ENCODE measurements at places on chromosomes 6 and 20. TPM values are rescaled to one million over a fixed set of nuclear protein-coding genes. Genes with fewer than 3 reads are reported as not detected.

DNA sequence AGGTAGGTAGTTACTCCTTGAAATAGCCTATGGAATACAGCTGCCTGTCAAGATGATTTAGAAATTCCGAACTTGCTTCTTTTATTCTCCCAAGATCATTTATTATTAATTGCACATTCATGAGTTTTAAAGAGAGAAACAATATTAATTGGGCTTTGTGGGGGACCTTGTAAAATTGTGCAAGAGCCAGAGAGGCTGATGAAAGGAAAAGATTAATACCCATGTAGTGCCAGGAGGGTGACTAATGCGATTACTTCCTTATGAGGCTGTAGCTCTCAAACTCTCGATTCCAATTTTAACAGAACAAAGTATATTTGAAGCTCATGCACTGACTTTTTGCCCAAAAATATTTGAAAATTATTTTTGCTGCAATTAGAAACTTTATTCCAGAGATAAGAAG is 423.8 kb upstream of the ID4 start:
- H3K27ac ChIP-seq, result no peak overlapping the region
- peak; percentile 65 for DNase-seq
- H3K27me3 ChIP-seq, result no peaks in the 10 kb centered on the region
- H3K4me3 ChIP-seq, result no peak overlapping the region
- H3K4me1 ChIP-seq, result peaks cover 16% of the 10 kb centered on the region

DNA sequence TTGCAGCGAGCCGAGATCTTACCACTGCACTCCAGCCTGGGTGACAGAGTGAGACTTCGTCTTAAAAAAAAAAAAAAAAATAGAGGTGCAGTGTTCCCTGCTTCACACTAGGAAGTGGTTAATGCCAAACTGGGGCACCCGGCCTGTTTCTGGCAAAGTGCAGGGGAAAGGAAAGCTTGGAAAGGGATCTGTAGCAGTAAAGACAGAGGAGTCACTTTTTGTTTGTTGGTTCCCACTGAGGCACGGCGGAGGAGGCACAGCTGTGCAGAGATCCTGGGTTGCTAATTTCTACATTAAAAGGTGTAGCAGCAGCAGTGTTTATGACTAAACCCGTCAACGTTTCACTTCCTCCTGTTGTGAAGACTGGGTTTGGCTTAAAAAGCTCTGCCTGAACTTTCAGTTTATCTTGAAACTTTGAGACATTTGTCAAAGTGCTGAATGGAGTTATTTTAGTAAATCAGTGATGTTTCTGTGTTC is 125.6 kb downstream of the CARMIL1 start:
- H3K27ac ChIP-seq, result no peak overlapping the region
- H3K4me1 ChIP-seq, result no peaks in the 10 kb centered on the region
- H3K36me3 ChIP-seq, result peaks cover 4% of the 10 kb centered on the region

GRCh38 chr6:41536795-41537758 is 9.1 kb upstream of the FOXP4 start:
- no peaks in the 10 kb centered on the region for H3K27me3 ChIP-seq
- no peak overlapping the region for H3K27ac ChIP-seq
- peaks cover 13% of the 10 kb centered on the region for H3K36me3 ChIP-seq
- peak overlapping the region; percentile 56 for H3K4me3 ChIP-seq

The HMGCLL1 gene
- total RNA-seq, result 0.17 TPM

- peaks cover 6% of the 10 kb centered on the region for H3K4me1 ChIP-seq
- H3K27me3 ChIP-seq, result no peaks in the 10 kb centered on the region
- peaks cover 13% of the 10 kb centered on the region for H3K36me3 ChIP-seq
- H3K4me3 ChIP-seq, result no peak overlapping the region
- no peak for DNase-seq
Measured at GRCh38 chr6:7324520-7324919, 11.5 kb upstream of the SSR1 start.

The C20orf202 gene
- not detected for total RNA-seq

DNA sequence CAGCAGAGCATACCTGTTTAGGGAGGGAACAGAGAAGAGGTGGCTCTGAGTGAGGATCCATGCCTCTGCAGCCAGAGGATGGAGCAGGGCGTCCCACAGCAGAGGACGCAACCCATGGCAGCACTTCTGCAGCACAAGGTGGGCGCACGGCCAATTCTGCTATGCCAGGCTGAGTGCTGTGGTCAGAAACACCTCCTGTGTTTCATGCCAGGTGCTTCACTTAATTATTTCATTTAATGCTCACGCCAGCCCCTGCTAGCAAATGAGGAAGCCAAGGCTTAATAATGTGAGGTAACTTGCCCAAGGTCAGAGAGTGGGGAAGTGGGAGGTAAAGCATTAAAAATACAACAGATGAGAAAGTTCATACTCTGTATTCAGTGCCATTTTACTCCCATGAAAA is 68.5 kb upstream of the PTGIS start:
- H3K27me3 ChIP-seq, result no peaks in the 10 kb centered on the region
- peaks cover 85% of the 10 kb centered on the region for H3K36me3 ChIP-seq
- no peak for DNase-seq

The MRS2 gene
- total RNA-seq, result 21.2 TPM

- H3K4me1 ChIP-seq, result peaks cover 16% of the 10 kb centered on the region
- no peak for DNase-seq
- peaks cover 26% of the 10 kb centered on the region for H3K36me3 ChIP-seq
- H3K27me3 ChIP-seq, result no peaks in the 10 kb centered on the region
- no peak overlapping the region for H3K27ac ChIP-seq
Measured at GRCh38 chr6:163501026-163501425, 86.5 kb downstream of the QKI start.

DNA sequence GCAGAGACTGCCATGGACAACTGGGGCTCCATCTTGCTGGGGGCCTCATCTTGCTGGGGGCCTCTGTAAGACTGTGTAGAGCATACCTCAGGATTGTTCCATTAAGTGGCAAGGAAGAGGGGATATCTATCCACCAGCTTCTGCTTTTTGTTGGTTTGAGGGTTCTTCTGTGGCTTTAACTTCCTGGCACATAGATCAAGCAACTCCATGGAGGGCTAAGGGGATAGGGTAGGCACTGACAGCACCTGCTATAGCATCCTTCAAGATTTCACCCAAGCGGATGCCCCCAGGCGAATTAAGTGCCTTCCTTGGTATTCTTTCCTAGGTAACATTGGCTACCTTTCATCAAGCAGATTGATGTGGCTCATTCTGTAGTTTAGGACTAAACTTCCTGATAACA is 3.8 kb upstream of the LRRN4 start:
- DNase-seq, result no peak
- H3K27ac ChIP-seq, result no peak overlapping the region
- H3K4me3 ChIP-seq, result no peak overlapping the region
- no peaks in the 10 kb centered on the region for H3K36me3 ChIP-seq
- no peaks in the 10 kb centered on the region for H3K27me3 ChIP-seq

The KCNQ2 gene
- total RNA-seq, result not detected

DNA sequence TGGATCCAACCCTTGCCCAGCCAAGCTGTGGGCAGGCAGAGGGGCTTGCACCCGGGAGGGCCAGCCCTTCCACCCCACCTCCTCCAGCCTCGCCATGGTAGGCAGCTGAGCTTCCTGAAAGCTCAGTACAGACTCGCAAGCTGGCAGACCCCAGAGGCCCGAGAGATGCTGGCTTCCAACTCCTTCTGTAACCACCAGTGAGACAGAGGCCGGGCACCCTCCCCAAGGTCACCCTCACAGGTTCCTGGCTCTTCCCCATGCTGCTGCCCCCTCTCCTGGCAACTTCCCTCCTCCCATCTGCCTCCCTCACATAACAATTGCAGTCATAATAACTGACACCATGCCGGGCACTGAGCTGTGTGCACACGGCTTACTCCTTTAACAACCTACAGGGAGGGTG is 26.2 kb upstream of the NOL4L start:
- H3K4me1 ChIP-seq, result no peaks in the 10 kb centered on the region
- no peak overlapping the region for H3K27ac ChIP-seq
- H3K27me3 ChIP-seq, result peaks cover 35% of the 10 kb centered on the region
- H3K36me3 ChIP-seq, result no peaks in the 10 kb centered on the region

- no peak for DNase-seq
- H3K4me1 ChIP-seq, result peaks cover 4% of the 10 kb centered on the region
- H3K36me3 ChIP-seq, result peaks cover 77% of the 10 kb centered on the region
Measured at GRCh38 chr6:63582579-63583231, 10.4 kb downstream of the LOC128125822 start.

The PBOV1 gene
- total RNA-seq, result not detected

The NRSN1 gene
- not detected for total RNA-seq

GRCh38 chr20:40463171-40463570 is 225.9 kb downstream of the MAFB start:
- H3K27me3 ChIP-seq, result no peaks in the 10 kb centered on the region
- H3K4me1 ChIP-seq, result no peaks in the 10 kb centered on the region
- H3K4me3 ChIP-seq, result no peak overlapping the region
- DNase-seq, result no peak

DNA sequence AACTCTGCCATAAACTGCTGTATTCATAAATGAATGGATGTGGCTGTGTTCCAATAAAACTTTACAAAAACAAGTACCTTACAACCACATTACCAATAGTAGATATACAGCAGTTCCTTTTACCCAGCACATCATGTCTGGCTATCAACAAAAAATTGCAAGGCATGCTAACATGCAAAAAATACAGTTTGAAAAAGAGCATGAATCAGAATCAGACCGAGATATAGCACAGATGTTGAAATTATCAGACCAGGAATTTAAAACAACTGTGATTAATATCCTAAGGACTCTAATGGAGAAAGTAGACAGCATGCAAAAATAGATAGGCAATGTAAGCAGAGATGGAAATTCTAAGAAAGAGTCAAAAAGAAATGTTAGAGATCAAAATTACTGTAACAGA is 8.4 kb upstream of the NUS1 start:
- DNase-seq, result no peak
- no peak overlapping the region for H3K27ac ChIP-seq
- H3K27me3 ChIP-seq, result no peaks in the 10 kb centered on the region
- no peaks in the 10 kb centered on the region for H3K36me3 ChIP-seq
- H3K4me1 ChIP-seq, result no peaks in the 10 kb centered on the region

The HLA-DQA1 gene
- total RNA-seq, result not detected

- H3K27ac ChIP-seq, result no peak overlapping the region
- H3K27me3 ChIP-seq, result peaks cover 15% of the 10 kb centered on the region
- no peaks in the 10 kb centered on the region for H3K4me1 ChIP-seq
- H3K36me3 ChIP-seq, result no peaks in the 10 kb centered on the region
- H3K4me3 ChIP-seq, result no peak overlapping the region
Measured at GRCh38 chr20:38835792-38836191, 30.3 kb downstream of the PPP1R16B start.
